ENCODE measurements at places on chromosomes 16 and 17.
A peak's percentile ranks its signal among the peaks of the same experiment; 100 is the strongest.

- no peak for DNase-seq
Observed at GRCh38 chr16:79008036-79008868, 592.3 kb downstream of the MAF start.

DNA sequence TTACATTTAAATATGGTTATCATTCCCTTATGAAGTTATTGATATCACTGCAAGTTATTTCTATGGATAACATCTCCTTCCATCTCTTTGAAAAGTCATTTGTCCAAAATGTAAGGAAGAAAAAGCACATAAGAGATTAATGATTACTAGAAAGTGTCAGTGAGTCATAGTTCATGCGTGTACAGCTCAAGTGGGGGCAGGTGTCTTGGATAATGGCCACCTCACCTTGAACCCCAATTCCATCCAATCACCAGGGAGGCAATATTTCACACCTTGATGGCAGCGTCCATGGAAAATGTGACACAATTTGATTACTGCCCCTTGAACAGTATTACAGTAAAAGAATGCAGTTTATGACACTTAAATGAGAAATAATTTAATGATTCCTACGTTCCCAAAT is 358.3 kb upstream of the SOX9 start:
- no peak for DNase-seq

DNA sequence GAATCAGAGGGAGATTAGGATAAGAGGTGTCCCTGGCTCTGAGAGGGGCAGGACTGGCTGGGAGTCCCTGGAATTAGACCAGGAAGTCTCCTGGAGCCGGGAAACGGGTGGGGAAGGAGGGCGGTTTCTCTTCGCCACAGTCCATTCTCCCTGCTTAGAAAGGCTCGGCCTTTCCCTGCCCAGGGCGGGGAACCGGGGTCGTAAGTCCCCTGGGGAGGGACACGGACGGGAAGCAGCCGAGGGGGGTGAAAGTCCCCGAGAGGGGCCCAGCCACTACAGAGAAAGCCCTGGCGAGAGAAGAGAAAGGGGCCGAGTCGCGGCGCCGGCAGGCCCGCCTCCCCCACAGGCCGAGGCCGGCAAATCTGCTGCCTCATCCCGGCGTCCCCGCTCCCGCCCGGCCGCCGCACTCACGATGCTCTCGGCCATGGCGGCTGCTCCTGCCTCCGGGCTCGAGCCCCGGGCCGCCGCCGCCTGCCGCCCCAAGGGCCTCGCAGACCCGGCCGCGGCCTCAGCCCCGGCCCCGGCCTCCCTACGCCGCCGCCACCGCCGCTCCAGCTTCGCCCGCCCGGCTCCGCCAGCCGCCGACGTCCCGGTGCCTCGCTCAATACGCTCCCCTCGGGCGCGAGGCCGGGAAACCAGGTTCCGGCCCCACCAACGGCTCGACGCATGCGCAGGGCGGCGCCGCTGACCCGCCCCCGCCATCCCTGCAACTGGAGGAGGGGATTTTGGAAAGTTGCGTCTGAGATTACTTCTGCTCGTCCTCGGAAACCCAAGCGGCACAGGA is at the start of the genes NPLOC4 and TSPAN10:
NPLOC4 (minus strand) TSS at position 608 of the 784 bp plus-strand sequence; CDS start at position 426, 182 bp downstream.
TSPAN10 (plus strand) TSS at position 692 of the 784 bp plus-strand sequence. CDS start 5,217 bp downstream, outside the sequence.
- DNase-seq = peak; percentile 88

GRCh38 chr16:85899444-85899843 is 482 bp downstream of the IRF8 start:
- no peak for DNase-seq

DNA sequence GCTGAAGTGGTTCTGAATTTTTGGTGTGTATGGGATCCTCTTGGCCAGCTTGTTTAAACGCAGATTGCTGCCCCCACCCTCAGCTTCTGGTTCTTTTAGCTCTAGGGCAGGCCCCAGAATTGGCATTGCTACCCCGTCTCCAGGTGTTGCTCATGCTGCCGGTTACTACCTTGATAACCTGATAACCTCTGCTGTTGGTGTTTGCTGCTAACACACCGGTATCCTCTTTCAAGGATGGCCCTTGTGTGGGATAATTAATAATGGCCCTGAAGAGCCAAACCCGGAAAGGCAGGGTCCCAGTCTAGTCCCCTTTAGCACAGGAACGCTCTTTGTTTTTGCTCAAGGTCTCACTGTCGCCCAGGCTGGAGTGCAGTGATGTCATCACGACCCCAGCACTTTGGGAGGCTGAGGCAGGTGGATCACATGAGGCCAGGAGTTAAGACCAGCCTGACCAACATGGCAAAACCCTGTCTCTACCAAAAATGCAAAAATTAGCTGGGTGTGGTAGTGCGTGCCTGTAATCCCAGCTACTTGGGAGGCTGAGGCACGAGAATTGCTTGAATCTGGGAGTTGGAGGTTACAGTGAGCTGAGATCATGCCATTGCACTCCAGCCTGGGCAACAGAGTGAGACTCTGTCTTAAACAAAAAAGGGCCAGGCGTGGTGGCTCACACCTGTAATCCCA is 1.3 kb upstream of the ST3GAL2 start:
- DNase-seq = no peak

GRCh38 chr17:4313221-4314114 is 49.7 kb upstream of the ANKFY1 start:
- DNase-seq = no peak

- no peak for DNase-seq
Observed at GRCh38 chr16:58658796-58659211, 25.8 kb downstream of the SLC38A7 start.

DNA sequence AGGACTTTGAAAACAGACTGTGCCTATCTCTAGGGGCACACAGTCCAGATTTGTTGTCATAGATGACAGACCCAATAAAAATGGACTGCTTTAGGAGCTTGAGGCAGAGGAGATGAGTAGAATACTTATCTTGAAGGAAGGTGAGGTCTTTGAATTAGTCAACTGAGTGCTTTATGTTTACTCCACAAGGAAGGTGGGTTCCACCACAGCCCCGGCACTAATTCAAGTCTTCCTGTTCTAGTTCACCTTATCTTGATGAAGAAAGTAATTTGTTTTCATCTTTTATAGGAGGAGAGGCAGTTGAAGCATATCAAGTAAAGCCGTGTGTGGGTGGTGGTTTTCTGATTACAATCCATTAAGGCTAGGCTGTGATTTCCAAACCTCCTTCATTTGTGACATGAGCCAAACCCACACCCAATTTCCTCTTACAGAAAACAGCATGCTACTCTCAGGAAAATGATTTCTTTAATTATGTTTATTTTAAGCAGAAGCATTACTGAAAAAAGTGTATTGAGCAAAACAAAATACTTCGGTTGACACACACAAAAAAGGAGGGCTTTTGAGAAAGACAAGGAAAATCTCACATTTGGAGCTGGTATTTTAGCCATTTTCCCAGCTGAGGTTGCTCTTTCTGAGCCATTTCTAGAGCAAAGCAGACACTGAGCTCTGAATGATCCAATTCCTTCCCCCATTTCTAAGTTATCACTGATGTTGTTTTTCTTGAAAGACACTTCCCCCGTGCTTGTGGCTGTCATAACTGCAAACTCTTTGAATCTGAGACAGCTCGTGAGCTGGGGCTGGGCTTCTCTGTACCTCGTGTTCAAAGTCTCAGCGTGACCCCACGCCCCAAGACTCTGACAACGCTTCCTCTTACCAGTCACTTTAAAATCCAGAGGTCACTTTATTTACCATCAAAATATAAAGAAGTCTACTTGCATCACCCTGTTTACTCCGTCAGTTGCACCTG is 35.4 kb downstream of the CDRT15 start:
- no peak for DNase-seq

- no peak for DNase-seq
Observed at GRCh38 chr16:85515319-85515745, 97.8 kb upstream of the GSE1 start.

GRCh38 chr17:29158488-29159275 is 21.5 kb downstream of the MYO18A start:
- DNase-seq = no peak

DNA sequence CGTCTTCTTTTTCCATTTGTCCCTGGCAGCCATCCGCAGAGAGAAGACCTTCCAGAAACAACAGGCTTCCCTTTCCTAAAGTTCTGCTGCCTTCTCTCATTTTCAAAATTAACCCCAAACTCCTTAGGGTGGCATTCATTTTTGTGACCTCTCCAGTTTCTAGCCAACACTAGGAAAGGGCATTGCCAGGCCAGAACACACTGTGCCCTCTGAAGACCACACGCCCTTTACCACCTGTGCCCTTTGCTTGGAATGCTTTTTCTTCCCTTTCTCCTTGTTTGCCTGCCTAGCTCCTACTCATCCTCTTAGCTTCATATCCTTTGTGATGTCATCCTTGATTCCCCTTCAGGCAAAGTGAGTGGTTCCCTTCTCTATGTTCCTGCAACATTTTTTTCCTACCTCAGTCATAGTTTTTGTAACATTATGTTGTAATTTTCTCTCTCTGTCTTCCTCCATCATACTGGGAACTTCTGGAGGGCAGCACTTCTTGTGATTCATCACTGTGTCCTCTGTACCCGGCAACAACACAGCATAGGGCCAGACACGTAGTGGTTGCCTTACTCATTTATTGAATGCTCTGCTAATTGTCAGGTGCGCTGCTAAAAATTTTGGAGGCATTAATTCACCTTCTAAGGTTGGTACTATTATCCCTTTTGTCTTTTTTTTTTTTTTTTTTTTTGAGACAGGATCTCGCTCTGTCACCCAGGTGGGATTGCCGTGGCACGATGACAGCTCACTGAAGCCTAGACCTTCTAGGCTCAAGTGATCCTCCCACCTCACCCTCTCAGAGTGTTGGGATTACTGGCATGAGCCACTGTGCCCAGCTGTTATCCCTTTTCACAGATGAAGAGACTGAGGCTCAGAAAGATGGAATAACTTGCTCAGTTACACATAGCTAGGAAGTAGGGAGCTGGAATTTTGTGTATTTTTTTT is 1.0 kb downstream of the KAT8 start:
- no peak for DNase-seq

DNA sequence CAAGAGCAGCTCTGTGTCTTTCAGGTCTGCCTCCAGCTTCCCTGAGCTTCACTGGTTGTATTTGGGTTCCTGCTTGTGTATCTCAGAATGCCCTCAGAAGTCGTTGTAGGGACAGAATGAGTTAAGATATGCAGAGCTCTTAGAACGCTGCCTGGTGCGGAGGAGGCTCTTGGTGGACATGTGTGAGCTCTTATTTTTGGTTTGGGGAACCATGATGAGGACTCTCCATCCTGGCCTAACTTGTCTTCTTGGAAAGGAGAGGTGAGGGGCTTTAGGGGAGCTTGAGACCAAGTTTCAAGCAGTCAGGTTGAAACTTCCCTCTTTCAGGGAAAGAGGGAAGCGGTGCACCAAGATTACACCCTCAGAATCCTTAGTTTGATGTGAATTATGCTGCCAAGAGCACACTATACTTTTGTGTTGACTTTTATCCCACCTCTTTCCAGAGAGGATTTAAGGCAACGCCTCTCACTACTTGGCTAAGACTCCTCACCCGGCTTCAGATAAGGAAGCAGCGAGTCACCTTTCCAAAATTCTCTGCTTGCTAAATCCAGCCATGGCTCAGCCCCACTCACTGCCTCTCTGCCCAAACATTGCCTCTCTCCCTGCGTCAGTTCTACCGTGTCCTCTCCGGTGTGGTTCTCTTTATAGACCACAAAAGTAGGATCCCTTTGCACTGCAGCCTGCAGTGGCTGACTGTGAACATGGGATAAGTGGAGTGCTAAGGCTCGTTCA is 12.7 kb downstream of the CDK5RAP3 start:
- DNase-seq = no peak

GRCh38 chr16:76121636-76122035 is 155.6 kb upstream of the CNTNAP4 start:
- DNase-seq = no peak

DNA sequence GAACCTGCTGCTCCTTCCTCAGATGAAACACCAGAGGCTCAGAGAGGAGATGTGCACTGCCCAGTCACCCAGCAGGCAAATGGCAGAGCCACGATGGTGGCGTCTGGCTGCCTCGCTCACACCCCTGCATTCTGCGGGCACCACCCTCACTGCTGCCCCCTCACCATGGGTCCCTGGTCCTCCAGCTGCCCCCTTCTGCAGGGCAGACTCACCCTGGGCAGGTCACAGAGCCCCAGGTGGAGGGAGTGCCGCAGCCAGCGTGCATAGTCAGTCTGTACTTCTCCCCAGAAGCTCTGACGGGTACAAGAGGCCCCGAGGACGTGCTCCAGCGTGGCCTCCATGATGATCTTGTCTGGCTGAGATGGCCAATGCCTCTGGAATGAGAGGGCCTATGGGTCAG is 52.9 kb downstream of the RMI2 start:
- DNase-seq = no peak

- no peak for DNase-seq
Observed at GRCh38 chr16:8519179-8519578, 71.1 kb downstream of the TMEM114 start.

DNA sequence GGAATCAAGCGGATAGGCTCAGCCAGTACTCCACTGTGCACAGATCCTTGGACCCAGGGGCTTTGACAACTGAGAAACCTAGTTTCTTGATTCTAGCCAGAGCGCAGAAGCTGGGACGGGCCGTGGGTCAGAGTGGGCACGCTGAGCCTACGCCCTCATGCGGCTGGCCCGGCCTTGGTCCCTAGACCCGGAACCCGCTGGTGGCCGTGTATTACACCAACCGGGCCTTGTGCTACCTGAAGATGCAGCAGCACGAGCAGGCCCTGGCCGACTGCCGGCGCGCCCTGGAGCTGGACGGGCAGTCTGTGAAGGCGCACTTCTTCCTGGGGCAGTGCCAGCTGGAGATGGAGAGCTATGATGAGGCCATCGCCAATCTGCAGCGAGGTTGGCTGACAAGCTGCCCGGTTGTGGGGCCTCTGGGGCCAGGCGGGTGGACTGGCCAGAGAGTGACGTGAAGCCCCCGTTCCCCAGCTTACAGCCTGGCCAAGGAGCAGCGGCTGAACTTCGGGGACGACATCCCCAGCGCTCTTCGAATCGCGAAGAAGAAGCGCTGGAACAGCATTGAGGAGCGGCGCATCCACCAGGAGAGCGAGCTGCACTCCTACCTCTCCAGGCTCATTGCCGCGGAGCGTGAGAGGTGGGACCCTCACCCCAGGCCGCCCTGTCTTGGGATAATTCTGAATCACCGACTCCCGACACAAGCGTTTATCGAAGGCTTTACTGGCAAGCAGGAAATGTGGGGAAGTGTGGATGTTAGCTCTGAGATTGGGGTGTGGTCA is 946 bp downstream of the STUB1 start:
- no peak for DNase-seq

- no peak for DNase-seq
Observed at GRCh38 chr17:20224379-20224778, 215.2 kb downstream of the SPECC1 start.

DNA sequence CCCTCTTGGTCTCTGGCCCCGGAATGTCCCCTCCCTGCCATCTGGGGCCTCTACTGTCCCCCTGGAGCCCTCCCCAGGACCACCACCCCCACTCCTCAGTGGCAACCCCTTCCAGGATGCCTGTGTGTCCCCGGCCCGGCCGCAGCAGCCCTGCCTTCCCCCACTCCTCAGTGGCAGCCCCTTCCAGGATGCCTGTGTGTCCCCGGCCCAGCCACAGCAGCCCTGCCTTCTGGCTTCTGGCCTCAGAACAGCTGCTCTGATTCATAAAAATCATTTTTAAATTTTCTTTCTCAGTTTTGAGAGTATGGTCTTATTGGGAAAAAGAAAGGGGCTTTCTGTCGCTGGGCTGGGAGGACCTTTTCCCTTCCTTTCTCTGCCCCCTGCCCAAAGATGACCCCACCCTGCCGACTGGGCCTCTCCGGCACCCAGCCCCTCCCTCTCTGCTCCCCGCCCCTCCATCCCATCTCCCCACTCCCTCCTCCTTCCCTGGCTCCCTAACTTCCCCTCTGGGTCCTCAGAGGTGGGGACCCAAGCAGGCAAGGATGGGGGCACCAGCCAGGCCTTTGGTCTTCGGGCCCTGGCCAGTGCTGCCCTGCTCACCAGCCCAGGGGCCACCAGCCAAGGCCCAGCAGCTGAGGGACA is 40.5 kb downstream of the BAHCC1 start:
- DNase-seq = no peak

Measured in activated CD8-positive, alpha-beta memory T cell treated with anti-CD3 and anti-CD28 coated beads for 48 hours (primary cell).